Suppressor macrophage treated with lipopolysaccharide for 1 hour (primary cell): ENCODE measurements at places on chromosomes 4 and X.

GRCh38 chrX:153662266-153662665, 11.3 kb downstream of the PNCK start:
- DNase-seq, result peak; percentile 55

GRCh38 chrX:28225513-28225912, 244.3 kb upstream of the DCAF8L1 start:
- DNase-seq, result no peak

GRCh38 chrX:68669094-68669860, 21.8 kb downstream of the STARD8 start:
- no peak for DNase-seq

DNA sequence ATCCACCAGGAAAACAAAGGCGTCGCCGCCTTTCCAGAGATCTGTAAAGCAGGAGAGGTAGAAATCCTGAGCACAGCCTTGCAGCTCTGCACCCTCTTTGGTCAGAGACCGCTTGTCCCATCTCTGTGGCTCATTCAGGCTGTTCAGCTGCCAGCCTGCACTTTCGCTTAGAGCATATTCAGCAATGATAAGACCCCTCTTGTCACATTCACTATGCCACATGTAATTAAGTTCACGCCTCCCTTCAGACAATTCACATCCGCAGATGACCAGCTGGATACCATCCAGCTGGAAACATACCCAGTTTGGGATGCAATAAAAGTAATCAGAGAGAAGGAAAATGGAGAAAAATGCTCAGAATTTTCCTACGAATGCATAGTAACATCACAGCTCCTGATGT, 335.4 kb downstream of the UNC5C start:
- DNase-seq, result no peak

- no peak for DNase-seq
Measured at GRCh38 chrX:88937616-88938015, 190.6 kb downstream of the CPXCR1 start.

DNA sequence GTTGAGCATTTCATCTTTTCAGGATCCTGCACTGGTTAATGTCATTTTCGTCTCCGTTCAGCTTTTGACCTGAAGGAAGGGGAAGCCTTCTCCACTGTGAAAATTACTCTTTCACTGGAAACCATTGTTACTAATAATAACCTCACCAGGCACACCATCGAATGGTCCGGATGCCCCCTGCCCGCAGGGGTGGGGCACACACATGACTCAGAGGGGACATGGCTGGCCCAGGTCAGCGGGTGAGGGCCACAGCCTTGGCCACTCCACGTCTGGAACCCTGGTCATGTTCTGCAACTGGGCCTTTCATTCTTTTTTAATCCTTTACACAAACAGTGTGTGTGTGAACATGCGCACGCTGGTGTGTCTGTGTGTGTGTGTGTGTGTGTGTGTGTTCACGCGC, 191.8 kb downstream of the BCOR start:
- DNase-seq, result no peak

- DNase-seq, result no peak
Measured at GRCh38 chrX:131213400-131213799, 75.7 kb downstream of the IGSF1 start.

DNA sequence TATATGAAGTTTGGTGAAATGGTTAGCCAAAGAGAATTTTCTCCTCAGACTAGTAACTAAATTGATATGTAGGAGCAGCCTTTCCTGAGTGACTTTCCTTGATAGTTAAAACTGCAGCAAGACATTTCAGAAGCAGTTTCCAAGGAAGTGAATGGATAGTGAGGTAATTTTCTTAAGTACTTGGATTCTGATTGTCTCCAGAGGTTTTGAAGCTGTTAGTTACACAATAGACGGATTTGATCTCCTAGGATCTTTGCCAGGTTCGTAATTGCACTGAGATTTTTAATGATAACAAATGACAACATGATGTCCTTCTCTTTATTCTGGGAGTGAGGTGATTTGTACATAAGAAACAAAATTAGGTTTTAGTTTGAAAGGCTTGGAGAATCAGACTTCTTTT, 29.2 kb downstream of the PRRG1 start:
- DNase-seq, result no peak

GRCh38 chrX:154734061-154734781, 16.7 kb downstream of the GAB3 start:
- DNase-seq, result peak; percentile 85

DNA sequence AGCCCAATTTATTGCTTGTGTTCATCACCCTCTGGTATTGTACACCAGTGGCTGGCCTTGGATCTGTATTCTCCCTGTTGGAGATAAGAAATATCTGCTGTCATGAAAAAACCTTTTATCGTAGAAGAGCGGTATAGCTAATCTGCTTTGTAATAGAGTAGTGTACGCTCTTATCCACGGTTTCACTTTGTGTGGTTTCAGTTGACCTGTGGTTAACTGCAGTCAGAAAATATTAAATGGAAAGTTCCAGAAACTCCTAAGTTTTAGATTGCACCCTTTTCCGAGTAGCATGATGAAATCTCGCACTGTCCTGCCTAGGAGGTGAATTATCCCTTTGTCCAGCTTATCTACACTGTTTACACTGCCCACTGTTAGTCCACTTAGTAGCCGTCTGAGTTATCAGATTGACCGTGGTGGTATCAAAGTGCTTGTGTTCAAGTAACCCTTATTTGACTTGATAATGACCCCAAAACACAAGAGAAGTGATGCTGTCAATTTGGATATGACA, 42.4 kb downstream of the KDM6A start:
- DNase-seq, result peak; percentile 21

DNA sequence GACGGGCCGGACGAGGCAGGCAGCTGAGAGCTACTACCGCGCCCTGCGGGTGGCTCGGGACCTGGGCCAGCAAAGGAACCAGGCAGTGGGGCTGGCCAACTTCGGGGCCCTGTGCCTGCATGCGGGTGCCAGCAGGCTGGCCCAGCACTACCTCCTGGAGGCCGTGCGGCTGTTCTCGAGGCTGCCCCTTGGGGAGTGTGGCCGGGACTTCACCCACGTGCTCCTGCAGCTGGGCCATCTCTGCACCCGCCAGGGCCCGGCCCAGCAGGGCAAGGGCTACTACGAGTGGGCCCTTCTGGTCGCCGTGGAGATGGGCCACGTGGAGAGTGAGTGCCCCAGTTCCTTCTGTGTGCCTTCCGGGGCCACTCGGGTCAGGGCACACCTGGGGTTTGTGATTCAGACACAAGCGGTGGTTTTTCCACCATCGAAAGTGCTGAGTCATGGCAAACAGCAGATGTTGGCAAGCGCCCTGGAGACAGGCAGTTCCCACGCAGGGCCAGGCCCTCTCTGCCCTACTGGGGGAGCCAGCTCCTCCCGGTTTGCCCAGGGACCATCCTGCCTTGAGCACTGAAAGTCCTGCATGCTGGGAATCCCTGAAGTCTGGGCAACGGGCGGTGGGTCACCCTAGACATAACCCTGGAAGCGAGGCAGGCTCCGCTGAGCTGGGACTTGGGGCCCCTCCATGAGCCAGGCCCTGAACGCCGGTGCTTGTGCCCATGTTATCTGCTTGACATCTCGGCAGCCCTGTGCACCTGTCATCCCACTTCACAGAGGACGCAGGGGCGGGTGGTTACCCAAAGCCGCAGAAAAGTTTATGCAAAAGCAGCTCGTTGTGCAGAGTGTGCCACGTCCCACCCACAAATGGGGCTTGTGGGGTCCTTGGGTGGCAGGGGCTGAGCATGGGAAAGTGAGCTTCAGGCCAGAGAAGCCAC, 29.5 kb downstream of the SH3TC1 start:
- peak; percentile 49 for DNase-seq

GRCh38 chr4:165612936-165613335, 234.1 kb downstream of the CPE start:
- DNase-seq, result no peak

DNA sequence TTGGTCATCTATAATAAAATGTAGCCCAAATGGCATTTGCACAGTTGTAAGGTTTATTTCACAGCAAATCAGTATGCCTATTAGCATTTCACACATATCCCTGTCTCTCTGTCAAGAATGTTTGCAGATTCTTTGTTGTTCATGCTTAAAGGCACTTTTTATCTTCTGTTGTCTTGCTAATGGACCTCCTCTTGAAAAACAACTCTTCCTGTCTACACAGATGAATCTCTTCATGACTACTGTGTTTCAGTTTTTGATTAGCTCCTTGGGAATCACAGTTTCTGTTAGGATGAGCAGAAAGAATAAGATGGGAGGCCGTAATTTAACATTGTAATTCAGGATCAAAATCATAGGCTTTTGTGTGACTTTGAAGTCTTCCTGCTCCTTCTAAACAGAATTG, 35.5 kb upstream of the SLC4A4 start:
- no peak for DNase-seq

- peak; percentile 81 for DNase-seq
Measured at GRCh38 chr4:158208963-158209640, 1.2 kb upstream of the TMEM144 start.

GRCh38 chr4:150115851-150116250, 37.6 kb downstream of the DCLK2 start:
- no peak for DNase-seq

- no peak for DNase-seq
Measured at GRCh38 chrX:145910017-145910416, 92.4 kb downstream of the SLITRK2 start.

GRCh38 chrX:82658492-82658891, 849.6 kb upstream of the POU3F4 start:
- DNase-seq, result no peak

DNA sequence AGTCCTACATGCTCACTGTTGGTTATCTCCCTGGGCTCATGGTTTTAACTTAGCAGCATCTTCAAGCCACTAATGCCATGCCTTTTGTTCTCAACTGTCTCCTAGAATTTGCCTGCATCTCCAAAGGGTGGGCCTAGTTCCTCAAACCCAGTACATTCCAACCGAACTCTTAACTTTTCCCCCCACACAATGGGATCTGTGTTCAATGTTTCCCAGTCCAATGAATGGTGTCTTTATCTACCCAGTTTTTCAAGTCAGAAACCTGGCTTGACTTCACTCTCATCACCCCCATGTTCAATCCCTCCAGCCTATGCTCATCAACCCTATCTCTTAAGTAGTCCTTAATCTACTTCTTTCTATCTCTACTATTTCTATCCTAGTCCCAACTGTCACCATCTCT, 12.9 kb downstream of the CD40LG start:
- DNase-seq, result no peak

DNA sequence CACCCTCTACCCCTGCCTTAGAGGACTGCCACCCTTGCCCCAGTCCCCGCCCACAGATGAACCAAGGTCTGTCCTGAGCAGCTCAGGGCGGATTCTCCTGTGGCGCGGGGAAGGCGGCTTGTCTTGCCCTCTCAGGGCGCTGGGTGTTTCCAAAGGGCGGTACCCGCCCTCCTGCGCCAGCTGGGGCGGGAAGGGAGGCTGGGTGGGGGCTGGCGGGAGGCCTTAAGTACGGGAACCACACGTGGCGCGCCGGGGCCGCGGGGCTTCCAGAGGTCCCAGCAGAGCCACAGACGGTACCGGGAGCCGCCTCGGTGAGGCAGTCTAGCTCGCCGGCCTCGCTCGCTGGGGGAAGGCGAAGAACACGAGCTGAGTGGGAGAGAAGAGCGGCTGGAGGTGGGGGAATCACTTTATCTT, 361.1 kb downstream of the MID1IP1 start:
- DNase-seq, result peak; percentile 89

- DNase-seq, result no peak
Measured at GRCh38 chr4:45438047-45438446, 685.8 kb downstream of the GABRG1 start.

GRCh38 chr4:175411251-175411650, 400.8 kb downstream of the GPM6A start:
- DNase-seq, result no peak

DNA sequence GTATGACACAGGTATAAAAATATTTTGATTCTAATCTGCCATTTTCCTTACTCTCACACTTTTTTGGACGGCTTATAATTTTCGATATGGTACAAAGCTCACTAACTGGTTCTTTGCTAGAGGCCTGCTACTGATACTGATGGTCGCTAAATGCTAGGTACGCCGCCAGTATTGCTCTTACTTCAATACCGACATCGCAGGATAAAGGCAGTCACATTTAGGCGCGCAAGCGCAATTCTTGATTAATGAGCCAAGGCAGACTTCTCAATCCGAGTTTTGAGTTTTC, 557 bp upstream of the USP38 start:
- no peak for DNase-seq

GRCh38 chr4:105119356-105119755, 27.3 kb upstream of the TET2 start:
- no peak for DNase-seq

GRCh38 chrX:50691820-50692219, 122.2 kb downstream of the SHROOM4 start:
- peak; percentile 64 for DNase-seq

- DNase-seq, result no peak
Measured at GRCh38 chrX:94977562-94977961, 1303.6 kb downstream of the FAM133A start.

- no peak for DNase-seq
Measured at GRCh38 chr4:47641755-47642154, 156.7 kb downstream of the ATP10D start.

DNA sequence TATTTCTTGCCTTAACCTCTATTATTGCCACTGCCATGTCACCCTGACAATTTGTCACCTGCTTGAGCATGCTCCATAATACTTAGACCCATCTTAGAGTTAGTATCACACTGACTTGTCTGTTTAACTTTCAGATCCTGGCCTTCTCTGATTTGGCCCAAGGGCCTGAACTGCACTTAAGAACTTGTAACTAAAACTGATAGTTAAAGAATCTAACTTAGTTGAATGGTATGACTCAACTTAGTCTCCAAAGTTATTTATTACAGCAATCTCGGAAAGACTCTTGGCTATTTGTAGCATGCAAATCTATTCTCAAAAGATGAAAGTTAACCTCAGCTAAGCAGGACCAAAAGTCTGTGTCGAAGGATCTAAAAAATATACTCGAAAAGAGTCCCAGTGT, 72.3 kb downstream of the IGSF1 start:
- no peak for DNase-seq

DNA sequence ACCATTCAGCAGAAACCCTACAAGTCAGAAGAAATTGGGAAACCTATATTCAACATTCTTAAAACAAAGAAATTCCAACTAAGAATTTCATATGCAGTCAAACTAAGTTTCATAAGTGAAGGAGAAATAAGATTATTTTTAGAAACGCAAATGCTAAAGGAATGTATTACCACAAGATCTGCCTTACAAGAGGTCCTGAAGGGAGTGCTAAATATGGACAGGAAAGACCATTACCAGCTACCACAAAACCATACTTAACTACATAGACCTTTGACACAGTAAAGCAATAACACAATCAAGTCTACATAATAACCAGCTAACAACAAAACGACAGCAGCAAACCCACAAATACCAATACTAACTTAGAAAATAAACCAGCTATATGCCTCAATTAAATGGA, 169.3 kb upstream of the FGF16 start:
- no peak for DNase-seq
